ENCODE measurements at places on chromosomes 1 and 21.

DNA sequence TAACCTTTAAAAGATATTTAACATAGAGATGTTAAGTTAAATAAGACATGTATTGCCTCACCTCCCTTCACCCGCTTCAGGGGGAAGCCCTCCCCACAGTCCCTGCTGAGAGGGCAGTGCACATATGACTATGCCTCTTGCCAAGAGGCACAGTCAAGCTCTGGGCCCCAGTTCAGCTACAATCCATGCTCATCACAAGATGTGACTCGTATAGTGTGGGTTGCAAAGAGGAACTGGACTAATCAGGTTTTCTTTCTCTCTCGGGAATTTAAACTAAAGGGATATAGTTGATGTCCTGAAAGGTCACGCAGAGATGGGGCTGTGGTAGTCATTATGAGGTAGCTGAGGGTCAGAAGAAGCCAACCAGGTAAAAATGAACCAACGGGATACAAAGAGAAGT, 35.6 kb downstream of the LYST start:
- peak; percentile 79 for DNase-seq

DNA sequence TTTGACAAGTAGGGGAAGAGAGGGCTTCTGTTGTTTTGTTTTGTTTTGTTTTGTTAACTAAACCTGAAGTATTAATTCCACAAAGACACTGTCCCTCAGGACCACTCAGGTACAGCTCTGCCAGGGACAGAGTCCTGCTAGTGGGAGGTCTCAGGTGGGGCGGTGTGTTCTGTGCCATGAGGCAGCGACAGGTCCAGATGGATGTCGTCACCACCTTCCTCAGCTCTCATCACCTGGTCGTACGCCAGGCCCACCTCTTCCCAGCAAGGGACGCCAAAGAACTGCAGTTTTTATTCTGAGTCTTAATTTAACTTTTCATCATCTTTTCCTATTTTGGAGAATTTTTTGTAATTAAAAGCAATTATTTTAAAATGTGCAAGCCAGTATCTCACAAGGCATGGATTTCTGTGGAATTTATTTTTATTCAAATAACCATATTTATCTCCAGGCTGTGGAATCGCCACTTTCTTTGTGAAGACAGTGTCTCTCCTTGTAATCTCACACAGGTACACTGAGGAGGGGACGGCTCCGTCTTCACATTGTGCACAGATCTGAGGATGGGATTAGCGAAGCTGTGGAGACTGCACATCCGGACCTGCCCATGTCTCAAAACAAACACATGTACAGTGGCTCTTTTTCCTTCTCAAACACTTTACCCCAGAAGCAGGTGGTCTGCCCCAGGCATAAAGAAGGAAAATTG, 62.5 kb downstream of the POFUT2 start:
- peak; percentile 85 for DNase-seq

DNA sequence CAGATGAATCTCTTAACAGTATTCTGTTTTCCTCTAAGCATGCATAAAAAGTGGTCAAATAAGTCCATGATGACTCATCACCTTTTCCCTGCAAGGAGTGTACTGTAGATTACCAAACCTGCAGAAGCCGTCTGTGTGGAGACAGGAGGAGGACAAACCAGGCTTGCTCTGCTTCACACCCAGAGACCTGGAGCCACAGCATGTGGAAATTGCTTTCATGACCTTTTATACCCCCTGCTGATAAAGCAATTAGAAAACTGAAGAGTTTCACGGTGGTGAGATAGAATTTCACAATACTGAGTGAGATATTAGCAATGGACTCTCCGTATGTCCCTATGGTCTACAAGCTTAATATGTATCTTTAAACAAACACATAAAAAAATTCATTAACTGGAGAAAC, 9.4 kb downstream of the CORT start:
- no peak for DNase-seq

- DNase-seq, result no peak
These were observed 6.1 kb downstream of the DFFB start for GRCh38 chr1:3863231-3863935.

DNA sequence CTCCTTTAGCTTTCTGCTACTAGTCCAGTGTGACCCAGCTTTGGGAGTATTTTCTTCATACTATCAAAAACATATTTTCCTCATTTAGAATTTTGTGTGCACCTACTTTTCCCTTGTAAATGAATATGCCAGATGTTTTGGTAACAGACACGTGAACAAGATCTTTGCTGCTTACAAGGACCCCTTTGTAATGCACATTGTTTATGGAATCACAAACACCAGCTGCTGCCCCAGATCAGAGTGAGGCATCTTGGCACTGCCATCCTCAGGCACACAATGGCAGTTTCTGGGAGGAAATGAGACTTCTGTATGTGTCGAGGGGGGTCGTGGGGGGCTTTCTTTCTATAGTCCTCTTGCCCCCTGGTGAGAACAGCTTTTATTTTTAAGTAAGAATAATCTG, 115.7 kb downstream of the RGL1 start:
- no peak for DNase-seq

DNA sequence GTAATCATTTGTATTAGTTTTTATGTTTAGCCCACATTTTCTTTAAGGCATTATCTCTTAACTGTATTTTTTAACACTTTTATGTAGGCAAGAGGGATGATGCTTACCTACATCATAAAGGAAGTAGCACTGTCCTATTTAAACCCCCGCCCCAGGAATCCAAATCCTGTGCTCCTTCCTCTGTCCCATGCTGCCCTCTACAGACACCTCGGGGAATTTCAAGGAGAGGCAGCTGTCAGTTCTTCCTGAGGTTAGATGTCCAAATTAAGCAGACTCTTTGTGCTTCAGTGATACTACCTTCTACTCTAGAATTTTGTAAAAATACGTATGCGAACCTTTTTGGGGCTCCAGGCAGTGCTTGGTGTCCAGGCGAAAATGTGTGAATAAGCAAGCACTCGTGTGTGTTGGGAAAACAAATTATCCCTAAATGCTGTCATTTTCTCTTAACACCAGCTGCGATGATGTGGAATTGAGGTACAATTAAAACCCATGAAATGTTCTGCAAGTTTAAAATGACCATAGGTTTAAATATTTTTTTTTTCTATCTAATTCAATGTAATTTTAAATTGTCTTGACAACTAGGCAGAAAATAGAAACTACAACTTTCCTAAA, 19.2 kb downstream of the CRCT1 start:
- peak; percentile 34 for DNase-seq

GRCh38 chr21:29407571-29407970, 108.8 kb downstream of the BACH1 start:
- DNase-seq, result no peak

DNA sequence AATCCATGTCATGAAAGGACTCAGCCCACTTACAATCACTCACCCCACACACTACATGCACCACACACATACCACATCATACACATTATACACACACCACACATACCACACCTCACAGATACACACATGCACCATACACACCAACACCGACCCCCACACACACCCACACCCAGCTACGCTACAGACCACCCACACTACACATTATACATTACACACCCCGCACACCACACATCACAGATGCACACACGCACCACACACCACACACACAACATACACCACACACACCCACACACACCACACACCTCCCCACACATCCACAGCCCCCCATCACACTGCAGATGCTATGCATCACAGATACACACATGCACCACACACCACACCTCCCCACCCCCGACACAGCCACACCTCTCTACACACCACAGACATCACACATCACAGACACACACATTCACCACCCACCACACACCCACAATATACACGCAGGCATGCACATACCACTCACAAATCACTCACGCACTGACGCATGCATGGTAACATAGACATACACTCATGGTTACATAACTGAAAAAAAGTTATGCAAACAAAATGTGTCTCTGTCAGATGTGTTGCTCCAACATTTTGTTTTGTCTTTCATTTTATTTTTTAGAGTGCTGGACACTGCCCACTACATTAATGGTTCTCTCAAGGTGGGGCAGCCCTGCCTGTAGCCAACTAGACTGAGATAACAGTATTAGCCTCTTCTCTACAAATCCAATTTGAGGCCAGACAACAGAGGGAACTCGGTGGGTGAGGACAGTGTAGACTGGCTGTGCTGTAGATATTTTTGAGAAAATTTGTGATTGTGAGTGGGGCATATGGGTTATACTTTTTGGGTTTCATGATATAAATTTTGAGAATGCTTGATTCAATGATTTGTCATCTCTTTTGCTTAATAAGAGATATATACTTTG, 15.2 kb upstream of the PGBD2 start:
- no peak for DNase-seq

GRCh38 chr1:151897991-151898431, 11.3 kb downstream of the THEM4 start:
- DNase-seq, result no peak

- DNase-seq, result no peak
These were observed 8.9 kb downstream of the PGBD2 start for GRCh38 chr1:248914796-248915381.

DNA sequence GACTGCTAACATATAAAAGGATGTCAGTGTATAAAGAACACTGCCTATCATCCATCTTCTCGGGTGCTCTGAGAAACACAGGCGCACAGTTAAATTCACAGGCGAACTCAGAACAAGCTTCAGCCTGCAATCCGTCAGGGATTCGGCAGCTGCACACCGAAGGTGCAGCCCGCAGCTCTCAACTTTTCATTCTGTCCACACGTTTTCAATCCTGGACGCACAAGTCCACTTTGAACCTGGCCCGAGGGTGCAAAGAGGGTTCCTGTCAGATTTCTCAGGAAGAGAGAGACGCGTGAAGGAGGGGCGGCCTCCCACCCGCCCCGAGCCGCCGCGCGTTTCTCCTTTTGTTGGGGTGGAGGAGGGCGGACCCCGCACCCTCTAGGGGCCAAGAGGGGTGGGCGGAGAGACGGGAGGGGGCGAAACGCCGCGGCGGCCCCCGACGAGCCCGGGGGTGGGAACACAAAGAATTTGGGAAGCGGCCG, 724 bp downstream of the DOCK7 start:
- peak; percentile 55 for DNase-seq

GRCh38 chr1:17027900-17028299, 16.2 kb upstream of the ATP13A2 start:
- DNase-seq, result no peak

- no peak for DNase-seq
These were observed 173.5 kb downstream of the GALNT2 start for GRCh38 chr1:230240446-230241086.

GRCh38 chr1:228315484-228315944, 91.1 kb downstream of the TRIM11 start:
- DNase-seq, result no peak

DNA sequence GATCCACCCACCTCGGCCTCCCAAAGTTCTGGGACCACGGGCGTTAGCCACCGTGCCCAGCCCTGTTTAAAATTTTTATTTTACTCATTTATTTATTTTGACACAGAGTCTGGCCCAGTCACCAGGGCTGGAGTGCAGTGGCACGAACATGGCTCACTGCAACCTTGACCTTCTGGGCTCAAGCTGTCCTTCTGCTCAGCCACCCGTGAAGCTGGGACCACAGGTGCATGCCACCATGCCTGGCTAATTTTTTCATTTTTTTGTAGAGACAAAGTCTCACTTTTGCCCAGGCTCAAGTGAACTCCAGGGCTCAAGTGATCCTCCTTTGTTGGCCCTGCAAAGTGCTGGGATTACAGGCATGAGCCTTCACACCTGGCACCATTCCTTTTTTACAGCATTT, 27.5 kb upstream of the DNAJC6 start:
- DNase-seq, result no peak

GRCh38 chr1:7760245-7760644, 10.9 kb upstream of the VAMP3 start:
- DNase-seq, result no peak

DNA sequence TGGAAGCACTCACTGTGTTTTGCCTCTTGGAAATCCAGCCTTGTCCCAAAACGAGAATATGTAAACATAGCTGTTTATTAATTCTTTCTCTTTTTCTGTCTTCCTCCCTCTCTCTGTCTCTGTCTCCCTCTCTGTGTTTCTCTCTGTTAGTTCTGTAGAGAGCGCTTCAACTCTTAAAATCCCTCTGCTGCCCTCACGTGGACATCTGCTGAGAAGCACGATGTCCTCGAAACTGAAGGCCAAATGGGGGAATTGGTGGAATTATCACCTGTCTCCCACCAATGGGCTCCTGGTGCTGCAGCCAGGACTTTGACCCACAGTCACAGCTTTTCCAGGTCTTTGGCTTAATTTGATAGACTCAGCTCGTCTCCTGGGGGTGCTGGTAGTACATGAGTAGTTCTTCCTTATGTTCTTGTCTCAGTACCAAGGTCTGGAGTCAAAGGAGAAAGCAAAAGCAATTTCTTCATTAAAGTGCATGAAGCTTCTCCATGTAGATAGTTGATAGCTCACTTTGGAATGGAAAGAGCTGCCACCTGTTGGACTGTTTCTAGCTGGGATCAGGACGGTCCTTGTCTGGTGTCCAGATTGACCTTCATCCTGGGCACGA, 5.5 kb upstream of the GBP6 start:
- peak; percentile 58 for DNase-seq

DNA sequence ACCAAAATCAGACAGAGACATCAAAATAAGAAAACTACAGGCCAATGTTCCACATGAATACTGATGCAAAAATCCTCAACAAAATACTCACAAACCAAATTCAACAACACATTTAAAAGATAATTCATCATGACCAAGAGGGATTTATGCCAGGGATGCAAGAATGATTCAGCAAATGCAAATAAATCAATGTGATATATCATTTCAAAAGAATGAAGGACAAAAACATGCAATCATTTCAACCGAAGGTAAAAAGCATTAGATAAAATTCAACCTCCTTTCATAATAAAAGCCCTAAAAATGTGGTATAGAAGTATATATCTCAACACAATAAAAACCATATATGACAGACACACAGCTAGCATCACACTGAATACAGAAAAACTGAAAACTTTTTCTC, 81.5 kb upstream of the LYPLAL1 start:
- DNase-seq, result no peak

DNA sequence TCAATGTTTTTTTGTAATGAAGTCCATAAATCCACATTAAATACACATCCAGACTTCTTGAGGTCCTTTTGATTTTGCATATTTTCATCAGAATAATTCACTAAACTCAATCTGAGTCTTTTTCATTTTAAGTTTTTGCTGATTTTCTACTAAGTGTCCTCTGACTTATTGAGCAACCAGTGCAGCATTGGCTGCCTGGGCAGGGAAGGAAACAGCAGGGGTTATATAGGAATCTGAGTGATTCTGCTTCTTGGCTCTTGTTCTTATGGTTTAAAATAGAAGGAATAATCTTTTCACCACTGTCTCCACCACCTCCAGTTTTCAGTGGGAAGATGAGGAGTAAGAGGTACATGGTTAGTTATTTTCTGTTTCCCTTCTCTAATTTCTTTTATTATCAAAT, 88.4 kb downstream of the ST6GALNAC5 start:
- no peak for DNase-seq

- DNase-seq, result no peak
These were observed 43.3 kb upstream of the PUM1 start for GRCh38 chr1:31108861-31109260.

GRCh38 chr1:150575072-150575489, 4.3 kb downstream of the MCL1 start:
- DNase-seq, result no peak
